ENCODE measurements at places on chromosomes 2 and 18.

GRCh38 chr18:10822456-10822855 is 296.6 kb downstream of the NAPG start:
- DNase-seq, result no peak

DNA sequence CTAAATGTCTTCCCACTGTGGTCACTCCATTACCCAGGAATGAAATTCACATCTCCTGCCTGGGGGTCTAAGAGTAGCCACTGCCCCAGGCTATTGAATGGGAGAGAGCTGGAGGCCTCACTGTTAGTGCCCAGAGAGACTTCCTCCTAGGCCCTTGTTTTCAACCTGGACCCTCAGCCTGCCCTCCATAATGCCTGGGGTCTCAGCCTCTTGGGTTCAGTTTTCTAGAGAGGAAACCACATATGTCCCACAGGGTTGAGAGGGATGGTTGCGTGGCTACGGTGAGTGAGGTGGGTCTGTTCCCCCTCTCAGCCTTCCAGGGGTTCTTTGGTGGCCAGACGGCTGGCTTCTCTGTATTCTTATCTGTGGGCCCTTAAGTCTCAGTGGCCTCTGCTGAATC is 43.4 kb downstream of the SPATS2L start:
- DNase-seq, result no peak

DNA sequence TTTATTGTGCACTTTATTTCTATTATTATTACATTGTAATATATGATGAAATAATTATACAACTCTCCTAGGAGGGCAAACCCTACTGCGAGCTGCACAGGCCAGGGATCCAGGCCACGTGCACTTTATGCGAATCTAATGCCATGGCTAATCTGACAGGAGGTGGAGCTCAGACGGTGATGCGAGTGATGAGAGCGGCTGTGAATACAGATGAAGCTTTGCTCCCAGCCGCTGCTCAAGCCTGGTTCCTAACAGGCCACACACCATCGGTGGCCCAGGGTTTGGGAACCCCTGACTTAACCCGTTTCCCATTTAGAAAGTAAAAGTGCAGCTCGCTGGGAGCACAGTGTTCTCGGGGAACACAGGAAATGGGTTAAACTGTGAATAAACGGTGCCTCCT is 40.8 kb upstream of the RAB6D start:
- DNase-seq, result no peak

DNA sequence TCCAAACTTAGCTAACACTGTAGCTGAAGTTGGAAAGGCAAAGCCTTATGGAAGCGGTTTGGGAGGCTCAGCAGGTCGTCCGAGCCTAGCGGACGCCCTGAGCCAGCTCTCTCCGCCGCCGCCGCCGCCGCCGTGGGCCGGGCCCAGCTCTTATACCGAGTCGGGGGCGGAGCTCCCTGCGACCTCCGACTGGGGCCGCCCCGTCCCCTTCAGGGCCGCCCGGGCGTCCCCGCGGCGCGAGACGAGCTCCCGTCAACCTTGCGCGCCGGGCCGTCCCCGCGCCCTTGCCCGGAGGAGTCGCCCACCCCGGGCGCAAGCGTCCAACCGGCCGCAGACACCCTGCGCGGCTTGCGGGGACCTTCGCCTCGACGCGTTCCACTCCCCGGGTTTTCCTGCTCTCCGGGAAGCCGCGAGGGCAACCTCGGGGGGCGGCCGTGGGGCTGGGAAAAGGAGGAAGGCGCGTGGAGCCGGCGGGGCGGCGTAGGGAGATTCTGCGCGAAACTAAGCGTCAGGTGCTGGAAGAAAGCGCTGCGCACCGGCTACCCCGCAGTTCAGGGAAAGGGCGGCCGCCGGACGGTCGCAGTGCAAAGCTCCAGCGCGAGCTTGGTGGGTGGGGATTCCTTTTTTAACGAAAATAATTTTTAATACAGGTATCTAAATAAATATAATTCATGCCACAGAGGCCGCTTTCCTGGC is at the start of gene SLC40A1:
SLC40A1 (minus strand) TSS at position 129 of the 696 bp plus-strand sequence. CDS start 326 bp downstream, outside the sequence.
- peak; percentile 35 for DNase-seq

DNA sequence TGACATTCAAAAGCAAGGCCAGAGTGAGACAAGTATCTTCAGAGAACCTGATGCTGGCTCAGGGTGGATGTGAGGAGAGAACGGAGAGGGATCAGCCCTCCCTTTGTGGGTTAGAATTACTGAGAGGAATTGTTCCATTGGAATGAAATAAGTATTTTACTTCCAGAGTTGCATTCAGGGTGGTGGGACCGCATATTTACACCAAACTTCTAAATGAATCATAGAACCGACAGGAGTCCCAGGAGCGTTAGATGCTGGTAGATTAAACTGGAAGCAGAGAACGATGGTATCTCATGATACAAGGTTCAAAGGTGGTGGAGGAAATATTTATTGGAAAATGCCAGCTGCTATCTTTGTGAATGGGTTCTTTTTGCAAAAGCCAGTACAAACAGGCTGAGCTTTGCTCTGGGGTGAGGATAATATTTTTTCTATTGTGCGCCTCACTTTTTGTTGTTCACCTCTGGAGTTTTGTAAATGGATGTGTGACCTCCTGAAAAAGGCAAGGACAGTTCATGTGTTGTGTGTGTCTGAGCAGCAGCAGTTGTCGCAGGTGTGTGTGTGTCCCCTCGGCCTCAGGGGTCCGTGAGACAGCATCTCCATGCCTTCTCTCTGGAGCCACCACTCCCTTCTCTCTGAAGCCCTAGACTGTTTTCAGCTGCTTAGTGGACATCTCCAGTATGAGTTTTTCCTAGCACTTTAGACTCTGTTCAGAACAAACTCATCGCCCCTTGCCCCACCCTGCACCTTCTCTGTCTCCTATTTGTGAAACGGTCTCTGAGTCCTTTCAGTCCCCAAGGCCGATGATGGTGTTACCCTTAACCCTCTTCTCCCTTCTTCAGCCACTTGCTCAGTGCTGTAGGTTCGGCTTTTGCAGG is 17.8 kb downstream of the MTCL1 start:
- no peak for DNase-seq

DNA sequence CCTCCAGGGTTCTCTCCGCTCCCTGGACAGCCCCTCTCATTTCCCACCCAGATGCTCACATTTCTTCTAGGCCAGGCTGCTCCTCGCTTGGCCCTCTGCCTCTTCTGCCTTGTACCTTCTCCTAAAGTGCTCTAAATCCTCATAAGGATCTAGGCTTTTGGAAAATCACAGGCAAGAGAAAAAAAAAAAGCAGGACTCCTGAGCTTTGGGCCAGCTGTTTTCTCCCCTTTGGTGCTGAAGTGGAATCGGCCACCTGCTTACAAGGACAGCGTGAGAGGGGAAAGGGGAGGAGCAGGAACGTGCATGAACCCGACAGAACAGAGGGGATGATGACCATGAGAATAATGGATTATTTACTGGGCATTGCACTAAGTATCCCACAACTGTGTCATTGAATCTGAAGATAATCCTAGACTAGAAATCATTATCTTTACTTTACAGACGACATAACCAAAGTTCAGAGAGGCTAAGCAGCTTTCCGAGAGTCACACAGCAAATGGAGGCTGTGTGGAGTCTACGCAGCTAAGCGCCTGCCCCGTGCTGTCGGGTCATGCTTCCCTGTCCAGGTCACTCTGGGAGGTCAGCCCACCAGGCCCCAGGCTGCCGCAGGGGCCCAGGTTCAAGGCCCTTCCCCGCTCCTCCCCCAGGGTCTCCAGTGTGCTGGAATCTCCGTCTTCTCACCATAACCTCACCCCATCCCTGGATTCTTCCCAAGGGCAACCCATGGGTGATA is 141.9 kb downstream of the PXDN start:
- no peak for DNase-seq

GRCh38 chr18:811892-812375 is at the start of gene YES1:
Gene YES1, minus strand, starts transcription at chr18:812242. Its CDS starts 55,415 bp downstream, at chr18:756827.
- DNase-seq, result peak; percentile 20

DNA sequence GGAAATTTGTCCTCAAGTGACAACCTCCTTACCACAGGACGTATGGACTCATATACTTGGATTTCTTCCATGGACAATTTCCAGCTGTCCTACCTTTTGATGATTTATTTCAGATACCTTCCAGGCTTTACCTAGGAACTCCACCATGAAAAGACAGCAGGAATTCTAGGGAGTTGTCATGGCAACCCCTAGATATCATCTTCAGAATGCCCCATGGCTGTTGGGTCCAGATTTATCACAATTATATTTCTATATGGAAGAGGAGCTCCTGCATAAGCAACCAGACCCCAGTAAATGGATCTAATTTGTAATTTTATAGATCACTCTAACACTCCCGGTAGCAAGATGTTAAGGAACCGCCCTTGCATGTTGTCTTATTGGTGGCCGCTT is 102.3 kb upstream of the ZNF521 start:
- DNase-seq, result no peak

GRCh38 chr2:163259489-163259888 is 420.9 kb upstream of the KCNH7 start:
- no peak for DNase-seq

GRCh38 chr2:133045787-133046186 is 375.8 kb upstream of the LYPD1 start:
- no peak for DNase-seq

DNA sequence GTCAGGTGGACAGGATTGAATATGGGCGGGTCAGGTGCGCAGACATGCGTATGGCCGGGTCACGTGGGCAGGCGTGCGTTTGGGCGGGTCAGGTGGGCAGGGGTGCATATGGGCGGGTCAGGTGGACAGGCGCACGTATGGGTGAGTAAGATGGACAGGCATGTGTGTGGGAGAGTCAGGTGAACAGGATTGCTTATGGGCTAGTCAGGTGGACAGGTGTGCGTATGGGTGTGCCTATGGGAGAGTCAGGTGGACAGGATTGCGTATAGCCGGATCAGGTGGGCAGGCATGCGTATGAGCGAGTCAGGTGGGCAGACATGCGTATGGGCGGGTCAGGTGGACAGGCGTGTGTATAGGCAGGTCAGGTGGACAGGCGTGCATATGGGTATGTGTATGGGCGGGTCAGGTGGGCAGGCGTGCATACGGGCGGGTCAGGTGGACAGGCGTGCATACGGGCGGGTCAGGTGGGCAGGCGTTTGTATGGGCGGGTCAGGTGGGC is 30.3 kb upstream of the KLF11 start:
- no peak for DNase-seq

GRCh38 chr2:102478686-102479470 is 5.9 kb downstream of the SLC9A4 start:
- no peak for DNase-seq

- peak; percentile 1 for DNase-seq
These were observed 36.9 kb downstream of the TRAK2 start for GRCh38 chr2:201414099-201415023.

DNA sequence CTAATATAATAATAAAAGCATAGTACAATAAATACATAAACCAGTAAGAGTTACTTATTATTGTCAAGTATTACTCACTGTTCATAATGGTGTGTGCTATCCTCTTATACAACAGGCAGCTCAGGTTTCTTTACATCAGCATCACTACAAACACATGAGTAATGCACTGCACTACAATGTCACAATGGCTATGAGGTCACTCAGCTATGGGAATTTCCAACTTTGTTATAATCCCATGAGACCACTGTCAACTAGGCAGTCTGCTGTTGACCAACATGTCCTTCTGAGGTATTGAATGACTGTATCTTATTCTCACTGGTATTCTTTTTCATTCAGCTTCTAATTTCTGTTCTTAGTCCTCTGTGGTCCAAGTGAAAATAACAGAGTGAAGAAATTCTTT is 250.4 kb upstream of the DSEL start:
- DNase-seq, result no peak

- DNase-seq, result no peak
These were observed 31.5 kb downstream of the MEIS1 start for GRCh38 chr2:66466433-66466832.

- DNase-seq, result peak; percentile 20
These were observed 5.8 kb upstream of the DGUOK start for GRCh38 chr2:73920577-73921545.

- no peak for DNase-seq
These were observed 796.1 kb downstream of the DCDC2C start for GRCh38 chr2:4499316-4500030.

DNA sequence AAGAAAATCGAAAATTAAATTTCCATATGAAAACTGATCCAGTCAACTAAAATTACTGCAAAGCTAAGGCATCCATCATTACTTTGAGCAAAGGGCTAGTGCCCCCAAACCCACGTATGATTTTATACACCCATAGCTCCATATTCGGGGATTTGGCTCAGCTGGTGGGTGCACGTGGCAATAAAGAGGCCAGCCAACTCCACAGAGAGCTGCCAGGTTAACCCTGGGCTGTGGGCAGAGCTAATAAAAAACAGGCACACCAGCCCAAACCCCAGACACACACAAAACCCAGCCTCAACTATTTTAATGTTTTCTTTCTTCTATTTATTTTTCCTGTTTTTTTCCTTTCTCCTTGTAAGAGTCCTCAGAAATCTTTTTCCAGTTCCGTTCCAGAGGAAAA is 151.3 kb upstream of the SOX11 start:
- no peak for DNase-seq

GRCh38 chr2:66693076-66693965 is 258.4 kb downstream of the MEIS1 start:
- DNase-seq, result no peak

- DNase-seq, result no peak
These were observed 14.3 kb upstream of the TMEM185B start for GRCh38 chr2:120237491-120237902.

DNA sequence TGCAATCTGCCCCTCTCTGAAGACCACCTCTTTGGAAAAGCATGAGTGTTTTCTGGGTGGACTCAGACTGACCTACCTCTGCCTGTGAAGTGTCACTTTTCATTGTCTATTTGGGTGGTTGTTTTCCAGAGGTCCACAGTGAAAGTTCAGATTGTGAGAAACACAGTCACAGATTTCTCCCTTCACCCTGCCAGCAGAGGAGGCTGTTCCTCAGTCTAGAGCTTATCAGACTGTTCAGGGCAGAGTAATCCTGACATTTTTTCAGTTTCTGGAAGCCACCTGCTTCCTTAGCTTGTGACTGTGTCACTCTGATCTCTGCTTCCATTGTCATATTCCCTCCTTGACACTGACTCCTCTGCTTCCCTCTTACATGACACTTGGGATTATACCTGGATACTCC is 55.4 kb upstream of the RMP24 start:
- DNase-seq, result no peak

DNA sequence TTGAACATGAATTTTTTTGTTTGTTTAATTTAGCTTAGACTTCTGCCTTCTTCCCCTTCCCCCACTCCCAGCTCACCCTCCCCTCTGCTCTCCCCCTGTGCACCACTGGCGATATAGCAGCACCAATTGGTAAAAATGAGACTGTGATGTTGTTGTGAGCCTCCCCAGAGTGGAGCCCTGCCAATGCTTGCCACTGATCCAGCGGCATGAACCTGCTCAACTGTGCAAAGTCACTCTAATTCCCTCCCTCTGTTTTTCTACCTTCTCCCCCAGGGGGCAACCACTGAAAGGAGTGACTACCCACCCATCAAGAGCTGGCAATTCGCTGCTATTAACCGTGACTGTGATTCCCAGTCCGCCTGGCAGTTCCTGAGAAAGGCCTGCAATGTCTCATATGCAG is 30.2 kb downstream of the KLHL14 start:
- DNase-seq, result no peak

DNA sequence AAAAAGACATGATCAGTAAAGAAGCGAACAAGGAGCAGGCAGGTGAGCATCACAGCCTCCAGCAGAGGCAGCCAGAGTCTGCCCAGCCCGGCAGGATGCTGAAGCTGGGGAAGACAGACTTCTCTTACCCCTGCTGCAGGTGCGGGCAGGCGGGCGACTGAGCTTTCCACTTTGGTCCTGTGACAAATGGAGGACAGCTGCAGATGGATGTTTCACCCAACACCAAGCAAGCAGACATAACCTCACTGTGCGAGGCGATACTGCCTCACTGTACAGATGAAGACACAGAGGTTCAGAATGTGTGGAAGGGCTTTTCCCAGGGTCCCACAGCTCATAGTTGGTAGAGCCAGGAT is 251.0 kb downstream of the AFF3 start:
- DNase-seq, result no peak
